ENCODE measurements at places on chromosomes 3 and 15.

- DNase-seq: no peak
These were observed 280.1 kb downstream of the SV2B start for GRCh38 chr15:91380114-91380513.

DNA sequence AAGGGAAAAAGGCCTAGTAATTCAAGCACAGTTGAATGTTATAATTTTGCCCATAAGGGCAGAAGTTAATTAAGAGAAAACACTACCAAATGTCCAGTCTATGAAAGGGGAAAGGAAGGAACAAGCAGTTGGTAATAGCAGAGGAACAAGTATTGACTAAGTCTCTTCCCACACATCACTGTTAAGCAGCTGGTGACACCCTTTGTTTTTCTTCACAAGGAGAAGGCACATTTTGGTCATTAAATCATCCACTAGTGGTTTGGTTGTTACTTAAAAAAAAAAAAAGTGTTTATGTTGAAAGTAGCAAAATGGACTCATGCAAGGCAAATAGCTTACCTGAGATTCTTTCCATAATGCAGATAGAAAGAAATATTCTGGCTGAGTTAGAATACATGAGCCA is 321.4 kb upstream of the NECTIN3 start:
- no peak for DNase-seq

- no peak for DNase-seq
These were observed 380.1 kb upstream of the MEIS2 start for GRCh38 chr15:37480482-37480881.

DNA sequence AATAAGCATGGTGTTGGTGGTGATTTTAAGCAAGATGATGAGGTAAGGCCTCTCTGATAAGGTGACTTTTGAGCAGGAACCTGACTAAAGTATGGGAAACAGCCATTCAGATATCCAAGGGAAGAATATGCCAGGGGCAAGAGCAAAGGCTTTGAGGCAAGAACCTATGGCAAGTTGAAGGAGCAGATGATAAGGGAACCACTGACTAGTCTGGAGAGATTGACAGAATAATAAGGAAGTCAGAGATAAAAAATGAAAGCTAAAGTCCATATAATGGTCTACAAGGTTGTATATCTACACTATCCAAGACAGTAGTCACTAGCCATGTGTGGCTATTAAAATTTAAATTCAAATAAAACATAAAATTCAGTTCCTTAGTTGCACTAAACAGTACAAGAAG is 2.5 kb upstream of the C3orf38 start:
- DNase-seq: no peak

DNA sequence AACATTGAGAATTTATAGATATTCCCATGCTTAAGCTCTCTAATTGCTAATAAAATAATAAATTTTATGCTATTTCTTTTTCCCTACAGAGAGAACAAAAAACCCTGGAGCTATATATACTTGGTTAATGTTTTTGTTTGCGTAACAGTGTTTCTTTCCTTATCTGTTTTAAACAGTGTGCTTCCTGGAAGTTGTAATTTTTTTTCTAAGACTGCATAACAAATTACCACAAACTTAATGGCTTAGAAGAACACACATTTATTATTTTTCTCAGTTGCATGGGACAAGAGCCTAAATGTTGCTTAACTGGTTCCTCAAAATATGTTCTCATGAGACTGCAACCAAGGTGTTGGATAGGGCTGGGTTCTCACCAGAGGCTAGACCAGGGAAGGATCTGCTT is 49.7 kb upstream of the DPH6 start:
- DNase-seq: no peak

DNA sequence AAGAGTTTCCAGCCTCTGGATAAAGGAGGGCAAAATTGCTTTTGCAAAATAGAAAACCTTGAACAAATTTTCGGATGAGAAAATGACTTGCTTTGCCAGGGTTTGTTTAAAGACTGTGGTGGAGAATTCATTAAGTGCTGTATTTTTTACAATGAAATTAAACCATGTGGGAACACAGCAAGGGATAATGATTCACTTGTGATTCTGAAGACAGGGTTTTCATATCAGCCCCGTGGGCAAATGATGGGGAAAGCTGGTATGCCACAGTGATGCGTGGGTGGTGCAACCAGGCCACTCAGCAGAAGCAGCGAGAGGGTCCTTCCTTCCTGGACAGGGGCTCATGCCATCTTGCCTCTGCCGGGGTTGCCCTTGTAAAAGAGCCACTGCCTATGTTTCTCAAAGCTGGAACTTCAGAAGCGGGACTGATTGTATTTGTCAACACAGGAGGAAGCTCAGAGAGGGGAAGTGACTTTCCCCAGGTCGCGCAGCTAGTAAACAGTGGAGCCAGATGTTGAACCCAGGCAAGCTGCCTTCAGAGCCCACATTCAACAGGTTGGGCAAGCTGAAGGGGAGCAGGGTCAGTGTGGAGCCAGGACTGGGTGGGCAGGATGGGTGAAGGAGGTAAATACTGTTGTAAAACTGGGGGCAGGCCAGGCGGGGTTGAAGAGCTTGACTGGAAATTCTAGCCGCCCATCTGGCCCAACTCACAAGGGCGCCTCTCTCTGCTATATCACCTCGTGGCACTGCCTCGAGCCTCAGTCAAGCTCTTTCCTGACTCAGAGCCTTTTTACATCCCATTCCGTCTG is 79.1 kb downstream of the TOP2B start:
- DNase-seq: no peak

- no peak for DNase-seq
These were observed 91.7 kb upstream of the CCNL1 start for GRCh38 chr3:157251685-157252084.

DNA sequence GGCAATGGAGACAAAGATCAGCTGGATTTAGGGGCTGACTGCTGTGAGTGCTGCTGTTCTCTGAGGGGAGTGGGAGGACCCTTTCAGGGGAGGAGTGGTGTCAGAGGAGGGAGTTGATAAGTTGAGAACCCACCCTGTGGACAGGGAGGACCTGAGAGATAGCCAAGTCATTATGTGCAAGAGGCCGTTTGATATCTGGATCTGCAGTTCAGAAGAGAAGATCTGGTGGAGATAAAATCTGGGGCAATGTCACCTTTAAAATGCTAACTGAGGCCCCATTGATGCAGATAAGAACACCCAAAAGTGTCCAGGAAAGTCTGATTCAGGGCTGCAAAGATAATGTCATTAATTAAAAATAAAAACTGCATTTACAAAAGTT is 256.1 kb upstream of the HES1 start:
- DNase-seq: no peak

DNA sequence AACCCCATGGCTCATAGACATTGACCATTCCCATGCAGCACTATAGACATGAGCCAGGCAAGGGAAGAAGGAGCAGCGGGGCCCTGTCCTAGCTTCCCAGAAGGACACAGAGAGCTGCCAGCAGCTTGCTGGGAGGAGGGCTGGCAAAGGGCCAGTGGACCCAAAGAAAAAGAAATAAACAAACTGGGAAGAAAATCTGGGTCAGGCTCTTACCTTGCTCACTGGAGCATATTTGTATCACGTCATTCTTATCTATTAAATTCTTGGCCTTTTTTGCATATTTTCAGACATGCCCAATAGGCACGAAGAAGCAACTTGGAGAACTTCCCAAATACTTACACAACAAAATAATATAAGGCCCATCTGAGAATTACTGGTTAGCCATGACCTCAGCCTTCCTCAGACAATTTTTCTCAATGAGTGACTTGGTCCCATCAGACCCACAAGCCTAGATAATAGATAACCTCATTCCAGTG is 28.4 kb downstream of the RASGRP1 start:
- DNase-seq: no peak

- DNase-seq: no peak
These were observed 91.3 kb downstream of the SHQ1 start for GRCh38 chr3:72756900-72757299.

GRCh38 chr3:33855884-33856546 is 57.6 kb downstream of the PDCD6IP start:
- no peak for DNase-seq

DNA sequence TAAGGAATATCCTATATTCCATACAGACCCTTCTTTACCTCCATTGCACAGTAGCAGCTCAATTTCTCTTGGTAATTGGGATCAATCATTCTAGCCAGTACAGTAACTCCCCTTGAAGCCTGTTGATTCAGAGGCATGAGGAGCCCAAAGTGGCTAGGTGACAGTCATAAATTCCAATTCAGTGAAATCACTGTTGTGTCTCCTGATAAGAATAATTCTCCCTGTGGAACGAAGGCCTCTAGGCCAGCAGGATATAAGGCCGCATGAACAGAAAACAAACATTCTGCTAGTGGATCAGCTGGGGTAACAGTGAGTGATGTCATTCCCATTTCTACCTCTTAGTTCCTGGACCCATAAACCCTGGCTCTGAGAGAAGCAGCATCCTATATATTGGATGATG is 696.3 kb downstream of the NR2F2 start:
- no peak for DNase-seq

DNA sequence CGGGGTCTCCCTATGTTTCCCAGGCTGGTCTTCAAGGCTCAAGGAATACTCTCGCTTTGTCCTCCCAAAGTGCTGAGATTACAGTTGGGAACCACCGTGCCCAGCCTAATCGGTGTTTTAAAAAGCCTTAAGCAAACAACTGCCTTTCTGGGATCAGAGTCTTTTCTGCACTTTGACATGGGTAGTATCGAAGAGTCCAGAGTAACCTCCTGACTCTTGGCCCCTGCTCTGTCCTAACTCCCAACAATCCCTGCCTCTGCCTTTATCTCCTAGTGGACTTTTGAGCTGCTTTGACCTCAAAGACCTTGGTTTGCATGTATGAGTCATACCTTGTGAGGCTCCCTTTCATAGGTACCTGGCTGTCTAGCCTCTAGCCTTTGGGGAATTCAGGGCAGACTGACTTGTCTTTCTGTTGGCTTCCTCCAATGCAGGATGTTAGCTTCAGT is 21.0 kb upstream of the HACD2 start:
- no peak for DNase-seq

DNA sequence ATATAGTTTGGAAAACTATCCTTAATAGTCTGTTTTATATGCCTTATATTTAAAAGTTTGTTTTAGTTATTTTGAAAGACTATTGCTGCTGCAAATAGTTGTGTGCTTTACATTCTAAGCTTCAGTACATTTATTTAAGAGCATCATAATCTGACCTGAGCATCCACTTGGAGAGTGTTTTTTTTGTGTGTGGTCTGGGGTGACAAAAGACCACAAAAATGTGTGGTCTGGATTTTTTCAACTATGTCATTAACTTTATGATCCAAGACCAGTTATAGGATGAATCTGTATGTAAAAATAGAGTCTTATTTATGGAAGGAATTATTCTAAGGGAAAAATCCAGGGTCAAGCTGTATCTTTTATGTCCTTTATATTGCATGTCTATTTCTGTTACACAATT is 77.4 kb downstream of the SLTM start:
- no peak for DNase-seq
